ENCODE measurements at places on chromosomes 5 and 9.

- no peak for DNase-seq
Observed at GRCh38 chr9:33162721-33163311, 4.3 kb downstream of the B4GALT1 start.

GRCh38 chr5:93601802-93602155 is 18.8 kb downstream of the NR2F1 start:
- no peak for DNase-seq

DNA sequence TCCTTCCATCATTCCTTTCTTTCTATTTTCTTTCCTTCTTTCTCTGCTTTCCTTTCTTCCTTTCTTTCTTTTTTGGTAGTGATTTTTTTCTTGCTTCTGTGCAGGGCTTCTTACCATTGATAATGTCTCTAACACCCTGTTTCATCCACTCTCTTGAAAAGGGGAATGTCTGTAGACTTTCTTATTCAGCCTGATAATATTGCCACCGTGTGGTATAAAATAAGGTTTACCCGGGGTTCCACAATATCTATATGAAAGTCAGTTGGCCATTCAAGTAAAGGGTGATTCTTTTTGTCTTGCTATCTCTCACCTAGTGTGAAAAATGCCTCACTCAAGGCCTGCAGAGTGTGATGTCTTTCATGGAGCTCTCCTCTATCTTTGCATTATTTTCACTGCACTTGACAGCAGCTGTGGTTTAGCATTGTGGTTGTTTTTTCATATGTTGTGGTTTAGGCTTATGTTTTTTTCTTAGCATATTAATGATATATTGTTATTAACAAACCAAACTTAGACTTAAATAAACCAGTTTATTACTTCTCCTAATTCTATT is 153.9 kb downstream of the CSNK1G3 start:
- DNase-seq, result no peak

DNA sequence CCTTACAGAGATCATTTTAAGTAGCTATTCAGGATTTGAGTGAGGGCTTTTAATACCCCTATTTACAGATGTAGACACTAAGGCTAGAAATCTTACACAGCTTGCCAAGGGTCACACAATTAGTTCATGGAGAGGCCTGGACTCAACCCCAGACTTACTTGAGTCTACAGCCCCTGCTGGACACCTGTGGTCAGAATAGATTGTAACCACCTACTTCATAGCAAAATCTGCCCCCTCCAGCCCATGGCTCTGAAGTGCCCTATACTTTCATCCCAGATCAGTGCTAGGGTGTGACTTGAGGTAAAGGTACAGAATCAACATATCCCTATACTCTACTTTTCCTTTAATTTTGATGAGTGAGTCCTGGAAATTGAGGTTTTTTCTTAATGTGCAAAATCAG is 291.3 kb downstream of the ADGRV1 start:
- DNase-seq, result no peak

DNA sequence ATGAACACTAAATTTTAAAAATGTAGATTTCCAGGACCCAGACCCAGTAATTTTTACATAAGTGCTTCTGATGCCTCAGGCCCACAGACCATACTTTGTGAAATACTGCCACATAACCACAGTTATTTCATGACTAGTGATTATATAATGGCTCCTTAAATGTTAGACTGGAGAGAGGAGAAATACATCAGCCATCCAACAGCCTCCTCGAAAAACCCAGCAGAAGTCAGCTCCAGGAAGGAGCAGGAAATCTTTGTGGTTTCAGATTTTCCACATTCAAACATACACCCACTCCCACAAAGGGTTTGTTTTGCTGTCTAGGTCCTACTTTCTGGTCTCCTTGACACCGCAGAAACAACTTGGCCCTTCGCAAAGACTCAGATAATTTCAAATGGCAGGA is 455.2 kb downstream of the DTWD2 start:
- DNase-seq, result no peak

GRCh38 chr9:90642570-90643539 is at the start of gene DIRAS2:
DIRAS2 (minus strand) TSS chr9:90642824; CDS start chr9:90613827, 28,997 bp downstream.
- no peak for DNase-seq

GRCh38 chr5:157126-157715 is 34.1 kb upstream of the LRRC14B start:
- DNase-seq, result no peak

- no peak for DNase-seq
Observed at GRCh38 chr9:93826209-93826608, 128.9 kb downstream of the BARX1 start.

GRCh38 chr5:116626272-116626723 is 51.7 kb upstream of the SEMA6A start:
- DNase-seq, result no peak

GRCh38 chr5:74446725-74447241 is 193.7 kb downstream of the ENC1 start:
- DNase-seq, result no peak

DNA sequence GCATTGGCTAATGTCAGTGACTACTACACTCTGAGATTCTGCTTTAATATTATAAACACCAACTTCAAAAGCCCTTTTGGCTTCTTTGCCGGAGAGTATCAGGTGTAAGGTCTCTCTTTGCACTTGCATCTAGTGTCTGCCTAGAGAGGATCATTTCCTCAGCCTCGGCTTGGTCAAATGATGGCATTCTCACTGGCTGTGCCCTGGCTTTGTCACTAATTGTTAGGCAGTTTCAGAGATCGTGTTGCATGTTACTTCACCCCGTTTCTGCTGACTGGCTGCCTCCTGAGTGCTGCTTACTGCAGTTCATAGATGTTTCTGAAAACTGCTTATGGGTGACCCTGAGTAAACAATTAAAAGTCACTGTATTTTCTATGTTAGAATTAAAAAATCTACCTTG is 48.8 kb downstream of the SLC1A3 start:
- DNase-seq, result no peak

- no peak for DNase-seq
Observed at GRCh38 chr5:164153469-164154172, 648.2 kb downstream of the MAT2B start.

DNA sequence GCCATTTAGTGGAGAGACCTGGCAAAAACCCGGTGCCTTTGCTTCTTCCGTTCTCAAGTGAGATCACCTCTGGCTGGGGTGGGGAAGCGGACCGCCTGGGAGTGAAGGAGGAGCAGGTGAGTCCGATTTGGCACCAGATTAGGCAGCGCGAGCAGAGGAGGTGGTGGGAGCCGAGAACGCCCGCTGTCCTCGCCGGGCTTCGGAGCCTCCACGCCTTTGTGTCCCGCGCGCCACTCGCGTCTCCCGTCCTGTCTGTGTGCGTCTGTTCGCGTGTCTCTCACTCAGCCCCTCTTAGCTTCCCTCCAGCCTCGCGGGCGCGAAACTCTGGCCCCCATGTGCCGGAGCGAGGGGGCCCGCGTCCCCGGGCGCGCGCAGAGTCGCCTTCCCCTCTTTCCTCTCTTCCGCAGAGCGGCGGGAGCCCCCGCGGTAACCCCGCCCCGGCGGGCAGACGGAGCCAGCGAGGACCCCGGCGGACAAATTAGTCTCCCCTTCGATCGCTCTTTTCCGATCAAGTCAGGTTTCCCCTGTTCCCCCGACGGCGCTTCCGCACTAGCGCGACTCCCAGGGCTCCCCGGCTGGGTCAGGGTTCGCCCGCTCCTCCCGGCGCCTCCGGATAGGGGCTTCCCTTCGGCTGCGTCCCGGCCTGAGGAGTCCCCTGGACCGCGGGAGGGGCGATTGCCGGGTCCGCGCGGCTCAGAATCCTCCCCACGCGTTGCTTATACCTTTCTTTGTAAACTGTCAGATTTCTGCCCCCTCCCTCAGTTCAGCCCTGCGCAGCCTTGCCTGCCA is 7.1 kb downstream of the POU4F3 start:
- no peak for DNase-seq

- DNase-seq, result no peak
Observed at GRCh38 chr9:75139201-75139600, 50.9 kb downstream of the OSTF1 start.

GRCh38 chr5:117675646-117676045 is 1101.0 kb upstream of the SEMA6A start:
- no peak for DNase-seq

- no peak for DNase-seq
Observed at GRCh38 chr5:144308174-144308573, 137.5 kb downstream of the KCTD16 start.

- no peak for DNase-seq
Observed at GRCh38 chr5:163531272-163531671, 25.9 kb downstream of the MAT2B start.

DNA sequence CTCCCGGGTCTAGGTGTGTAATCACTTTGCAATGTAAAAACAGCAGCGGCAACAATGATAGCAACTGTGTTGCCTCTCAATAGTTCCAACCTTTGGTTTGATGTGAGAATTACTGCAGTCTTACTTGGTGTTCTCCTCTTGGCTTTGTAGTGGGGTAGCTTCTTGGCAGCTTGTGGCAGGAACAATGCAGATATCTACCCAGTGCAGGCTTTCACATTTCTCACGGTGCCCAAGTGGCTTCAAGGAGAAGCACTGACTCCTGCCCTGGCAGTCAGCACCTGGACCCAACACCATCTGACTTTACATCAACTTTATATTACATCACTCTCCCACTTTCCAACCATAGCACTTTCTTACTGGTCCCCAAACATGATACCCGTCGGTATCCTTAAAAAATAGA is 28.4 kb upstream of the TIFAB start:
- no peak for DNase-seq

DNA sequence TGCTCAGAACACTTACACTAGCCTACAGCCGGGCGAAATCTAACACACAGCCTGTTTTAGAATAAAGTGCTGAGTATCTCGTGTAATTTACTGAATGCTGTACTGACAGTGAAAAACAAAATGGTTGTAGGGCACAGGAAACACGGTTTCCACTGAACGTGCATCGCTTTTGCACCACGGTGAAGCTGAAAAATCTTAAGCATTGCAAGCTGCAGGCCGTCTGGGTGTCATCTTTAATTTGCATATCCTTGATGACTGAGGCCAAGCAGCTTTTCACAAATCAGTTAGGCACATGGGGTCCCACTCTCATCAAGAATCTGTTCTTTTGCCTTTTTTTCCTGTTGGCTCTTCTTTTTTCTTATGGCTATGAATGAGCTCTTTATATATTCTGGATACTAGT is 58.2 kb downstream of the CAMSAP1 start:
- no peak for DNase-seq

DNA sequence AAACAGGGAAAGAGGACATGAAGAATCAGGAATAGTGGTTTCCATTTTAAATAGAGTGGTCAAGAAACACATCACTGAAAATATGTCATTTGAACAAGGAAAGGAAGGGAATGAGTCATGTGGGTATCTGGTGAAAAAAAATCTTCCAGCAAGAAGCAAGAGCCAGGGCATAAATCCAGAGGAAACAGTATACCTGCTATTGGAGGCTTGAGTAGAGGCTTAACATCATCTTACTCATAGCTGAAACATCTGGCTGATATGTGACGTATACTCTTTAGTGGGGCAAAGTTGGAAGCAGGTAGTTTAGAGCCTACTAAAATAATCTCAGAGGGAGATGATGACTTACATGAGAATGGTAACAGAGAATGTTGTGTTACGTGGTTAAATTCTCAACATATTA is 517.2 kb downstream of the CAAP1 start:
- DNase-seq, result no peak

All from stimulated activated CD8-positive, alpha-beta memory T cell treated with anti-CD3 and anti-CD28 coated beads, Interleukin-7, amount 100 ng/mL, for 1 hour (primary cell).